ENCODE measurements at places on chromosomes 7 and 10.

DNA sequence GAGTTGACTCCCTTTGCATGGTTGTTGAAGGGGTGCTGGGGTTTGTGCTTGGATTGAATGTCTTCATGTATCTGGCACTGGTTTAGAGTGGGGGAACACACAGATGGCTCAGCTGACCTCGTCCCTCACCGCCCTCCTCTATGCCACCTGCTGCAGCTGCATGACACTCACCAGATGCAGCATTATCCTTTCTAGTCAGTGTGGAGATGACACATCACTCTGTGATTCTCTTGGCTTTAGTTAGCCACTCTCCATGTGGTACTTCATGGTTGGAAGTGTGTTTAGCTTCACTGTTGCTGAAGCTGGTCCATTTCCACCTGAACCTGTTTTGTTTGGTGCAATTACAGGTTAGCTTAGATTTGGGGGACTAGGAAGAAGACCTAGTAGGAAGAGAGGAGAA is 56.3 kb upstream of the BMPER start:
- no peak for DNase-seq

DNA sequence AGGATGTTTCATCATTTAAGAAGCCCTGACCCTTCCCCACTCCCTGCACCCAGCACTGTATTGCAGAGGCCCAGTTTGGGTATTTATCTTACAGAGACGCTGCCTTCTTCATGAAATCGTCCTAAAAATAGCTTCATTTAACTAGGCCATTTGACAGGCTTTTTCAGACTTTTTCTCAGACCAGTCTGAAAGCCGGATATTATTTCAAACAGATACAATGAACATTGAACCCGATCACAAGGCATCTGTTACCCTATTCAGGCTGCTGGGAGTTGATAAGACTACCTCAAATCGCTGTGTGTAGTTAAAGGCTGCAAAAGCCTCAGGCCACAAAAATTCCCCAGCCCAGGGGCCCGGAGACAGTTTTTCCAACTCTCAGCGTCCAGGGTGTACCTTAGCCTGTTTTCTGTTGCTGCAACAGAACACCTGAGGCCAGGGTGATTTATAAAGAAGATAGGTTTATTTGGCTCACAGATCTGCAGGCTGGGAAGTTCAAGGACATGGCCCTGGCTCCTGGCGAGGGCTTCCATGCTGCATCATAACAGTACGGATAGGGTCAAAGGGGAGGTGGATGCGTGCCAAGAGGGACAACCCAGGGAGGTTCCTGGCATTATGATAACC is 130.7 kb upstream of the SH2B2 start:
- DNase-seq: no peak

- DNase-seq: no peak
These were observed 89.5 kb upstream of the ZNF438 start for GRCh38 chr10:31120961-31121685.

DNA sequence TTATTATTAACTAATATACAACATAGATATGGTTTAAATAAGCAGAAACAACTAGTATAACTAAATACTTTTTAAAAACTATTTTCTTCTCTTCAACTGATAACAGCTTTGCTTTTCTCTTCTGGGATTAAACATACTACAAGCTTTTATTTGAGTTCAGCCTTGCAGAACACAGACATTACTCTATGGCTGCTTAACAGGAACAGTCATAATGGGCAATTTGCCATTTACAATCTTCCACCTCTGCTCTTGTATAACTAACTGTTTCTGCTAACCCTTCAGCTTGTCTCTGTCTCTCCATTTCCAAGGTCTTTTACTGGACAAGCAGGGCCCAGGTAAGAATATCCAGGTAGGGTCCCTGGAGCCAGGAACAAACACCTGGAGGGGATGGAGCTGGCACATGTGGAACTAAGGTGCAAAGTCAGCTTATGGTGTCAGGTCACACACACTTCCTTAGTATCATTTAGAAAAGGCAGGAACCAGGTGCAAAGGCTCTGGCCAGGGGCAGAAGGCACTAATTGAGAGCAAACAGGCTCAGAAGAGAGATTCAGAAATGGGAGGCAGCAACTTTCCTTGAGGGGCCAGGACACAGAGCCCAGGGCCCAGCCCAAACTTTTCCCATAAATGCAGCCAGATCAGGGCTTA is 93.1 kb downstream of the STRA8 start:
- DNase-seq: no peak

DNA sequence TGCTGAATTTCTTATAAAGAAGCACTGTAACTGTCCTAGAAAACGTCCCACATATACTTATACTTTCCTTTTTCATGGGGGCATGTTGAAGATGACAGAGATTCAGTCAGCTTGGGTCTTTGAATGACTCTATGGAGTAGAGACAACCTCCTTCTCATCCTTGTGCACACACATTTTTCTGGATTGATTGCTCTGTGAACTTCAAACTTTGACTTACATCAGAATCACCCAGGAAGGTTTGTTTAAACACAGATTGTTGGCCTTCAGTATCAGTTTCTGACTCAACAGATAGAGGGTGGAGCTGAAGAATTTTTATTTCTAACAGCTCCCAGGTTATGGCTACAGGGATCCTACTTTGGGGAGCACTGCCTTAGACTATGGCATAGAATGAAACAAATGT is 97.6 kb upstream of the DGKB start:
- no peak for DNase-seq

DNA sequence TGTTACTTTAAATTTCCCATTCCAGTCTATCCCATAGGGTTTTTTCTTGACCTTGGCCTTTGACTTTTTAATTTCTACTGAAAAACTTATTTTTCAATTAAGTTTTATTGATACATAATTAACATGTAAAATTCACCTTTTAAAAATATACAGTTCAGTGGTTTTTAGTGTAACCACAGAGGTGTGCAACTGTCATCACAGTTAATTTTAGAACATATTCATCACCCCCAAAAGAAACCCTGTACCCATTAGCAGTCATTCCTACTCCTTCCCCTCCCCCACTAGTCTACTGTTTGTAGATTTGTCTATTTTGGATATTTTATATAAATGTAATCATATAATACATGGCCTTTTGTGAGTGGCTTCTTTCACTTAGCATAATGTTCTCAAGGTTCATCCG is 96.5 kb upstream of the GJD4 start:
- DNase-seq: no peak

GRCh38 chr7:127912901-127913300 is 118.3 kb downstream of the LRRC4 start:
- no peak for DNase-seq

DNA sequence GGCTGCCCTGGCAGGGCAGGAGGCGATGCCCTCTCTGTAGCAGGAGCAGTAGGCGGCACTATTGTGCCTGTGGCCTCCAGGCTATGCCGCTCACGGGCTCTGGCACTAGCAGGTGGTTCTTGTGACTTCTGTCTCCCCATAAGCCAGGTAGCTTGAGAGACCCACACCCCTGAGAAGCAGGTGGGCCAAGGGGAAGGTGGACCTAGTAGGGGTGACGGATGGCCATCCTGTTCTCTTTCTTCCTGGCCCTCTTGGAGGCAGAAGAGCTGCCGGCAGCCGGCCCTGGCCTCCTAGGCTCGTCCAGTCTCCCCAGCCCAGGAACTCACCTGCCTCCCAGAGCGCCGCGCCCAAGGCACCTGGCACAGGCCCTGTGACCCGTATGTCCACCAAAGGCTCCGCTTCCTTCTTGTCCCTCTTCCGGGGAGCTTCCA is 15.4 kb downstream of the MMRN2 start:
- no peak for DNase-seq

DNA sequence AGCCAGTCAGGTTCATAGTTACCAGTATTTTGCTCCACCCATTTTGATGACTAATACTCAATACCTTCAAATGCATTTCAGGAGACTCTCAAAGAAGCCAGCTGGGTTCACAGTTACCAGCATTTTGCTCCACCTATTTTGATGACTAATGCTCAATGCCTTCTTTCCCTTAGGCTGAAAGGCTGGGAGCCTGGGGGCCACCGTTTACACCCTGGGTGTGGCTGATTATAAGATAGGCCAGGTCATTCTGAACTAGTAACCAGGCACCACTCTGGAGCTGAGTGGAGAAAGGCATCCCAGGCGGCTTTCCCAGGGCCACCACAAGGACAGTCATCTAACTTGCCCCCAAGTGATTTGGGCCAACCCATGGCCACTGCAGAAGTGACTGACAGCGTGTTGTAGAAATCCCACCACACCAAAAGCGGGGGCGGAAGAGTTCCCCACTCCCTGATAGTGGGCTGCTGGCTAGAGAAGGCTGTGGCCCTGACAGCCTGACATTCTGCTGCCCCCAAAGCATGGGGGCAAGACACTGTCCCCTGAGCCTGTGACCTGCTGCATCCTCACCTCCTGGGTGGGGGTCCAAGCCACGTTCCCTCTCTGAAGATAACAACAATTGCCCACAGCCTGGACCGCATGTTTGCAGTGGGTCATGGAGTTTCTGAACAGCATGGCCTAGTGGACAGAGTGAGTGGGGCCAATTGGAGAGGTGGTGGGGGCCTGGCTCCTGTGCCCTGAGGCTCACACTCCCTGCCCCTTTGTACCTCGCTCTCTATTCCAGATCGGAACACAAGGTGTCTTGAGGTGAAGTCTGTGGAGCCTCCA is 23.0 kb upstream of the ZNF488 start:
- DNase-seq: no peak

GRCh38 chr7:116836911-116837310 is 25.5 kb upstream of the CAPZA2 start:
- no peak for DNase-seq

DNA sequence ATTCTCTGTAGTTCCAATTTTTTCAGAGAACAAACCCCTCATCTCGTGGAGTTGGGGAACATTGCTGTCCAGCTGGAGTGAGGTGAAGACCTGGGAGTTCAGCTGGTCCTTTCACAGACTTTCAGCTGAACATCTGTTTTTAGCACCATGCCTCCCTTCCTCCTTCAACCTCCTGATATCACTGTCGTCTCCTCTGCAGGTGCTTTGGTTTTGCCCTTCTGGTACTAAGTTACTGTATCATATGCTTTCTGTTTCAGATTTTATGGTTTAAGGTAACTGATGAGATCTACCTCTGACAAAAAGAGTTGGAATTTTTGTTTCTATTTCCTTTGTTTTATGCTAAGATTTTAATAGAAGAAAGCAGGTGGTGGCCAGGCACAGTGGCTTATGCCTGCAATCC is 102.9 kb downstream of the ZNF438 start:
- DNase-seq: no peak

Data from stimulated activated CD8-positive, alpha-beta memory T cell treated with anti-CD3 and anti-CD28 coated beads, Interleukin-12 subunit alpha, Interleukin-12 subunit beta, amount 100 ng/mL, for 4 hours (primary cell).